Effector CD4-positive, alpha-beta T cell (primary cell): ENCODE measurements at places on chromosomes 3 and 15.

GRCh38 chr3:163508206-163508605 is 1570.1 kb downstream of the SI start:
- no peak for DNase-seq

- no peak for DNase-seq
These were observed 1214.8 kb downstream of the NSUN3 start for GRCh38 chr3:95277613-95278012.

- DNase-seq = no peak
These were observed 106.8 kb downstream of the HHLA2 start for GRCh38 chr3:108403198-108403597.

- DNase-seq = no peak
These were observed 28.5 kb downstream of the LRRC28 start for GRCh38 chr15:99279827-99280226.

GRCh38 chr15:101307897-101308603 is 13.0 kb upstream of the SNRPA1 start:
- DNase-seq = no peak
